ENCODE measurements at places on chromosomes 11 and 22.

- peak; percentile 68 for DNase-seq
These were observed 648 bp downstream of the PAFAH1B2 start for GRCh38 chr11:117144477-117145392.

DNA sequence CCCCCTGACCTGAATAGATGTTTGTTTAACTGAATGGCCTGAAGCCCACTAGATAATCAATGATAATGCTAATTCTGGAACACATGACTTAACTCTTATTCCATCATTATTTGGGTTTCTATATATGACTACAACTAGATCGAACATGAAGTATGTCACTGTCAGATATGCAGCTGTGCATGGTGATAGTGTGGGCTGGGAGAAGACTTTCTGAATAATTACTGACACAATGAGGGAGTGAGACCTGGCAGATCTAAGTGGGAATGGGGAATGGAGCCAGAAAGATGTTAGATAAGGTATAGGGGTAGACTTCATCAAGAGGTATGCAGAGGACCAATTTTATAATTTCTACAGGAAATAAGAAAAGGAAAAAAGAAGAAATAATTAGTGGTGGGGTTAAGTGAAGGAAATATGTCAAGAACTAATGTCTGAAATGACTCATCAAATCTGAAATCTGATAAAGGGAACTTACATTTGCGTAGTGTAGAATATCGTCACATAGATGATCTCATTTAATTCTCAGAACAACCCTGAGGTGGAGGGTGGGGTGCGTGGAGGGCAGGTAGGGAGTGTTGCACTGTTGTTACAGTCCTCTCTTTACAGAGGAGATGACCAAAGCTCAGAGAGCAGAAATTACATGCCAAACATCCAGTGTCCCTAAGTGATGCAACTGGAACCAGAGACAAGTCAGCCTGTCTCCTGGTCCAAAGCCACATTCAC lies 68.2 kb upstream of the EED start:
- peak; percentile 66 for DNase-seq

DNA sequence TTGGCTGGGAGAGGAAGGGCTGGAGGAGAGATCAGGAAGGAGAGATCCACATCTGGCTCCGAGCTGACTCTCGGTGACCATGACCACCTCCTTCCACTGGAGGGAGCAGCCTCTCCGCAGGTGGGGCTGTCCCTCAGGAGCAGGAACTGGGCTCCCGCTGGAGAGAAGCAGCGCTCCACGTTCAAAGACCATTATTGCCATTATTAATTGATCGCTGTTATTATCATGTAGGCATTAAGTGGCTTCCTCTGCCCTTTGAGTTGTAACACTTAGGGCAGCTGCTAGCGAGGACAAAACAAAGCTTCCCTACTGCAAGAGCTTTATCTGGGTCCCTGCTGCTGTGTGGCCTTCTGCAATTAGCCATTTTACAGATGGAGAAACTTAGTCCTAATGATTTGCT lies 251.9 kb downstream of the ST3GAL4 start:
- DNase-seq: peak; percentile 39

DNA sequence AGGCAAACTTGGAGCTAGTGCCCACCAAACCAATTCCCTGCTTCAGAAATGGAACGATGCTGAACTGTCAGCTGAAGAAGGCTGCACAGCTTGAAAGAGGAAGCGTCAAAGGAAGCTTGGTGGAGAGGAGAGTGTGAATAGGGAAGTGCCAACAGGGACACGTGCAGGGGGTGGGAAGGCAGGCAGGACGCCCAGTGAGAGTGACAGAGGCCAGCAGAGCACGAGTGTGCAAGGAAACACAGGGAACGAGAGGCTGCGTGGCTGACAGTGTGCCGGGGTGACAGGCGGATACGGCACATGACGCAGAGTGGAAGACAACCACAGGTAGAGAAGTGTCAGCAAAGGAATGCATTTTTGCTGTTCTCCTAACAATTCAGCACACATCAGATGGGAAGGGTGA lies 196.4 kb downstream of the LARGE1 start:
- DNase-seq: no peak

DNA sequence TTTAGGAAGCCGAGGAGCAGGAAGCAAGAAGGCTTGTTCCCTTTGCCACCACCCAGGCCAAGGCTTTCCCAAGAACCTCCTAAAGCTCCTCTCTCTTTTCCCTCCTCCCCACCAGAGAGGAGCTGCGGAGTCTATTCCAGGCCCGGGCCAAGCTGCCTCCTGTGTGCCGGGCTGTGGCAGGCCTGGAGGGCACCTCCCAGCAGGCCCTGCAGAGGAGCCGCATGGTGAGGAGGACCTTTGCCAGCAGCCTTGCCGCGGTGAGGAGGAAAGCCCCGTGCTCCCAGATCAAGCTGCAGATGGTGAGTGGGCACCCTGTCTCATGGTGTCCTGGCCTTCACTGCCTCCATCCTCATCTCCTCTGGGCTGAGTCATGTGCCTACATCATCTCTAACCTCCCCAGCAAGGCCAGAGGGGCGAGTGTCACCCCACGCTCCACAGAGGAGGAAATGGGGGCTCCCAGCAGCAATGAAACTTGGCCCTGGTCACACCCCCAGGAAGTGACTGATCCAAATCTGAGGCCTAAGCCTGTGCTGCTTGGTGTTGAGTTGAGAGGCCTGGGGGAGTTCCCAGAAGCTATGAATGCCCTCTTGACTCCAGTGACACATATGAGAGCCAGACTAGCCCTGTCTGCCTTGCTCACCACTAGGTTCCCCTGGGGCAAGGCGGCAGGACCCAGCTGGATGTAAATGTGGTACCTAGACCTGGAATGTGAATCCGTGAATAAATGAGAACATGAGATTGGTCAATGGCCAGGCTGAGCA lies 104.2 kb downstream of the MYO18B start:
- DNase-seq: peak; percentile 55

DNA sequence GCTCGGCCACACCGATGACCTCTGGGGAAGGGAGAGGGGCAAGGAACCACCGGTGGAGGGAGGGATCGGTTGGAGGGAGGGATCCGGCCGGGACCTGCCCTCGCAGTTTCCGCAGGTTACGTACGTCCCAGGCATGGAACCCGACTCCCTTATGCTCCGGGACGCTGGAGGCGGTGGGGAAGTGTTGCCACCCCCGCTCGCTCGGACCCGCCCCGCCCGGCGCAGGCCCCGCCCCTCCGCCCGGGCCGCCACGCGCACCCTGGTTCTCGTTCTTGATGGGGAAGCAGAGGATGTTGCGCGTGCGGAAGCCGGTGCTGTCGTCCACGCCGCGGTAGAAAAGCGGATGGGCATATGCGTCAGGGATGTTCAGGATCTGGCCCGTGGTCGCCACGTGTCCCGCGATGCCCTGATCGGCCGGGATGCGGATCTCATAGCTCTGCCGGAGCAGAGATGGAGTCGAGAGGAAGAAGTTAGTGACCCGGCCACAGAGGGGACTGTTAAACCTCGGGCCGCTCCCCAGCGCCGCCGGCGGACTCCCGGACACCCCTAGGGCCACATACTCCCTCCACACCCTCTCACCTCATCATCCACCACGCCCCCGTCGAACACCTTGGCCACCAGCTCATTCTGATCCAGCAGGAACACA lies 89.8 kb downstream of the PDE2A start:
- no peak for DNase-seq

GRCh38 chr11:26330262-26330661 lies 1.7 kb upstream of the ANO3 start:
- DNase-seq: no peak

- DNase-seq: peak; percentile 6
These were observed 7.5 kb upstream of the MS4A7 start for GRCh38 chr11:60370811-60371298.

- no peak for DNase-seq
These were observed 6.6 kb downstream of the DPF2 start for GRCh38 chr11:65340226-65340625.

DNA sequence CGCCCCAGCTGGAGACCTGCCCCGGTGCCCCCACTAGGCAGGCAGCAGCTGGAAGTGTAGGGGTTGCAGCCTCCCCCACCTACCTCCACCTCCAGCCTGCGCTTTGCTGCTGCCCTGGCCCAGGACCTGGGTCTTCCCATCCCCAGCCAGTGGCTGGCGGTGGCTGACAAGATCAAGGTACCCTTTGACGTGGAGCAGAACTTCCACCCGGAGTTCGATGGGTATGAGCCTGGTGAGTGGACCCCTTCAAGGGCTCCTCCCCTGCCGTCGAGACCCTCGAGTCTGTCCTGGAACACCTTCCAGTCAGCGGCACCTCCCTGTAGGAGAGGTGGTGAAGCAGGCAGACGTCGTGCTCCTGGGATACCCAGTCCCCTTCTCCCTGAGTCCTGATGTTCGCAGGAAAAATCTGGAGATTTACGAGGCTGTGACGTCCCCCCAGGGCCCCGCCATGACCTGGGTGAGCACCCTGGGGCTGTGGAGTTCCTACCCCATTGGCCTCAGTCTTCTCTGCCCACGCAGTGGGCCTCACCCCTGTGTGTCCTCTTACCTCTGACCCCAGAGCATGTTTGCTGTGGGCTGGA lies 4.4 kb downstream of the PGGHG start:
- no peak for DNase-seq

DNA sequence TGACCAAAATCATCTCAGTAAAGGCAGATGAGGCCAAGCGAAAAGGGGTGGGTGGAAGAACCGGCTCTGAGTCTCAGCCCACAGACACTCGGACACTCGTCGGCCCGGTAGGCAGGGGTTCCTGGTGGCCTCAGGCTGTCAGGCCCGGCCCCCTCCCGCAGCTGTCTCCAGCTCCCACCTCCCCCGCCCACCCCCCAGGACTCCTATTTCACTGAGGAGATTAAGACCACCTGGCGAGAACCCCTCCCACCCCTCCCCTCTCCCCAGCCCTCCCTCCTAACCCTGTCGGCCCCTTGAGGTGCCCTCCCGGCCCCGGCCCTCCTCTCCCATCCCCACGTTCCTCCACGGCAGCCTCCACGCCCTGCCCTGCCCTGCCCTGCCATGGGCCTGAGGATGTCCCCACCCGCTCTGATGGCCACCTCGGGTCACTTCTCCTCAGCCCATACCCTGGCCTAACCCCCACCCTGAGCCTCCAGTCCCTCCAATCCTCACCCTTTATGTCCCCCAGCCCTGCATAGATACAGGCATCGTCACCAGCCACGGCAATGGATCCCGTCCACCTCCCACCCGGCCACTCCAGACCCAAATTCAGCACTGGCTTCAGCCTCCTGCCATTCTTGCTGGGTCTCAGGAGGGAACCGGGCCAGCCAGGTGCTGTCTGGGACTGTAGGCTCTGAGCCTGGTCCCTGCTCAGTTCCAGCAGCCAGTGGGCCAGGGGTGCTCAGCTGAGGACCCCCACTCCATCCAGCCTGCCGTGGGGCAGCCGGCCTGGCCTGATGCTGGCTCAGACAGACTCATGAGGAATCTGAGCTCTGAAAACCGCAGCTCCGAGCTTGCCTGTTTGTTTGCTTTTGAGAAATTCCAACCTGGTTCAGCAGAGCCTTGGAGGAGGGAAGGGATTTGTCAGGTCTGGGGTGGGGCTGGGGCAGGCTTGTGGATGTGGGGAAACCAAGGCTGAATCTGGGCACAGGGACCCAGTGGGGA lies 9.8 kb upstream of the TBX1 start:
- DNase-seq: no peak

DNA sequence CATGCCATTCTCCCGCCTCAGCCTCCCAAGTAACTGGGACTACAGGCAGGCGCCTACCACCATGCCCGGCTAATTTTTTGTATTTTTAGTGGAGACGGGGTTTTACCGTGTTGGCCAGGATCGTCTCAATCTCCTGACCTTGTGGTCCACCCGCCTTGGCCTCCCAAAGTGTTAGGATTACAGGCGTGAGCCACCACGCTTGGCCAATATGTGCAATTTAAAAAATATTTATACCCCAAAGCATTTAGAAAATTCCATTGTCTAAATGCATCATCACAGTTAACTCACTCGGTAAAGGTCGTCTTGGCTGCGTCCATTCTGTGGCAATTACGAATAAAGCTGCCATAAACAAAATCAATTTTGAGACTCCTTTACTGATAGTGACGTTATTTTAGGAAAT lies 36.2 kb downstream of the EP300 start:
- DNase-seq: no peak

- DNase-seq: no peak
These were observed 62.5 kb downstream of the MACROD1 start for GRCh38 chr11:64103277-64103985.

DNA sequence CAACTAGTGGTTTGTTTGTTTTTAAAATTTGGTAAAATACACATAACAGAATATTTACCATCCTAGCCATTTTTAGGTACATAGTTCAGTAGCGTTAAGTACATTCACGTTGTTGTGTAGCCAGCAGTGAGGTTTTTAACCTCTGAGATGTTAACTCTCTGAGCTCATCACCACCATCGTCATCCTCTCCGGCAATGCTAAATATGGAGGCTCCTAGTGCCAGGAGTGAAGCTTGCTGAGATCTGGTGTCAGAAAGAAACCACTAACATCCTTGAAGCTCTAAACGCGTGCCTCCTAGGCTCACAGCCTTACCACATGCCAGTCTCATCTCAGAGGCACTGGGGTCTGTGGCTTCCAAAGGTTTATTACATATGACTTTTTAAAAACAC lies 330.2 kb upstream of the B3GAT1 start:
- DNase-seq: no peak

- peak; percentile 29 for DNase-seq
These were observed 385.7 kb downstream of the SOX6 start for GRCh38 chr11:15970506-15971214.

- peak; percentile 68 for DNase-seq
These were observed 3.9 kb downstream of the CDC45 start for GRCh38 chr22:19483481-19484244.

DNA sequence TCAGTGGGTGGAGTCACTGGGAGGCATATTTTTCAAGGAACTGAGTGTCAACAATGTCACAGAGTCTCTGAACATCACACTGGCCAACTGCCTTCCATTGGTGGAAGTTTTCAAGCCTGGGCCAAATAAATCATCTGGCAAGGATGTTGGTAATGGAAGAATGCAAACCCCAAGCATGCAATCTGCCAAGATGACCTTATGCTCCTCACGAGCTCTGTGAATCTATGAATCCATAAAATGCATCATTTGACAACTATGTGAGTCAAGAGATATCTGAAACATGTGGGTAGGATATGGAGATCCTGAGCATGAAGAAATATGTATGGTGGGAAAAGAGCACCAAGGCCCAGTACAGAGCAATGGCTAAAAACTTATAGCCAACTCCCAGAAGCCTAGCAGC lies 122.2 kb downstream of the PLEKHA7 start:
- DNase-seq: peak; percentile 83

DNA sequence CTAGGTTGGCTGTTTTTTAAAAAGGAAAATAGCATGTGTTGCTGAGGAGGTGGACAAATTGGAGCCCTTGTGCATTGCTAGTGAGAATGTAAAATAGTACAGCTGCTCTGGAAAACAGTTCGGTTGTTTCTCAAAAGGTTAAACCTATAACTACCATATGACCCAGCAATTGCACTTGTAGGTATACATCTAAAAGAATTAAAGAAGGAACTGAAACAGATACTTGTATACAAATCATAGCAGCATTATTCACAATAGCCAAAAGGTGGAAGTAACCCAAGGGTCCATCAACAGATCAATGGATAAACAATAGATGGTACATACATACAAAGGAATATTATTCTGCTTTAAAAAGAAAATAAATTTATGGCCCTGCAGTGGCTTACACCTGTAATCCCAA lies 111.4 kb downstream of the CSTPP1 start:
- DNase-seq: no peak

GRCh38 chr11:24070435-24070834 lies 426.4 kb upstream of the LUZP2 start:
- no peak for DNase-seq

Measured in mammary epithelial cell (primary cell).